ENCODE measurements at places on chromosomes 13 and 19.

GRCh38 chr13:21683034-21683733 lies 12.3 kb downstream of the FGF9 start:
- no peak for DNase-seq
- H3K27me3 ChIP-seq: peaks cover 2% of the 10 kb centered on the region
- no peaks in the 10 kb centered on the region for H3K4me1 ChIP-seq
- no peak overlapping the region for H3K4me3 ChIP-seq
- H3K27ac ChIP-seq: no peak overlapping the region
- peaks cover 7% of the 10 kb centered on the region for H3K36me3 ChIP-seq

- DNase-seq: no peak
- H3K36me3 ChIP-seq: no peaks in the 10 kb centered on the region
- no peaks in the 10 kb centered on the region for H3K27me3 ChIP-seq
- H3K4me3 ChIP-seq: no peak overlapping the region
- peaks cover 10% of the 10 kb centered on the region for H3K4me1 ChIP-seq
Observed at GRCh38 chr13:80249516-80250212, 91.3 kb downstream of the SPRY2 start.

DNA sequence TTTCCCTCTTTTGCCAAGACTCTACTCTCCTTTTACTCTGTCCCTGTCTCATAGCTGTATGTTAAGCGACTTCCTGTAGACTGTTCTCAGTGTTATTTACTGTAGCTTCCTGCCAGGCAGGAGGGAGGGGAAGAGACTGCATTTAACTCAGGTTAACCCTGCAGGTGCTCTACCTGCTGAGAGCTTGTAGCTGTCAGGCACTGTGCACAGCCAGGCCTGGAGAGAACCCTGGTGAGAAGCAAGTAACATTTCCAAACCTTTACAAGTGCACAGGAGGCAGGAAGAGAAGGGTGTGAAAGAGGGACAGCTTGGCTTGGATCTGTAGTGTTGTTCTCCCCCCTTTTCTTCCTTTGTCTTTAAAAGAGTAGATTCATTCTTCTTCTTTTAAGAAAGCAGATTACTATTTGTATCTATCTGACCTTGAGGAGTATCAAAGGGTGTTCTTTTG lies 167.1 kb downstream of the LMO7 start:
- H3K4me1 ChIP-seq: peaks cover 24% of the 10 kb centered on the region
- peaks cover 27% of the 10 kb centered on the region for H3K36me3 ChIP-seq

GRCh38 chr19:13076320-13076719 lies 26.3 kb downstream of the LYL1 start:
- peak overlapping the region; percentile 25 for H3K27ac ChIP-seq
- no peak for DNase-seq
- H3K4me1 ChIP-seq: peaks cover 35% of the 10 kb centered on the region
- H3K36me3 ChIP-seq: peaks cover 12% of the 10 kb centered on the region
- H3K27me3 ChIP-seq: peaks cover 29% of the 10 kb centered on the region

GRCh38 chr13:111289251-111289650 lies 31.2 kb upstream of the TEX29 start:
- no peaks in the 10 kb centered on the region for H3K4me1 ChIP-seq
- H3K4me3 ChIP-seq: no peak overlapping the region
- H3K27me3 ChIP-seq: no peaks in the 10 kb centered on the region
- H3K27ac ChIP-seq: no peak overlapping the region

GRCh38 chr19:48393559-48394330 lies at the start of gene GRIN2D:
TSS of gene GRIN2D (plus strand) at chr19:48393668. CDS start at chr19:48398393, 4,725 bp downstream.
- no peaks in the 10 kb centered on the region for H3K36me3 ChIP-seq
- H3K4me3 ChIP-seq: peak within 1 kb of the TSS; percentile 76
- no peak for DNase-seq
- peak within 1 kb of the TSS; percentile 30 for H3K27ac ChIP-seq
- peaks cover 36% of the 10 kb centered on the region for H3K27me3 ChIP-seq
- H3K4me1 ChIP-seq: peaks cover 50% of the 10 kb centered on the region

DNA sequence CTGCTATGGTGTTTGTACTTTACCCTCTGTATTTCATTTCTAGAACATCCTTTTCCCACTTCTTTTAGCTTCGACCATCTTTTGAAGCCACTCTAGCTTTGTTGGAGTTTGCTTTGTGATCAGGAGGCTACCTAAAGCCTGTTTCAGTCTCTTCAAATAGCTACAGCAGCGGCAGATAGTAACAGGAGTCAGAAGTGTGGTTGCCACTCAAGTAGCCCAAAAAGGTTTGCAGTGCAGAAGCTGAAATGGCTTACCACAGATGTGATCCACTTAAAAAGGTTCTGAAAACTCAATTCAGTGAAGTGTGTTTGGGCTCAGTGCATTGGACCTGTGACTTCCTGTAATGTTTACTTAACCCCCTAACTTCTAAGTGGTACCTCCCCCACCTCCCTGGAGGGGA lies 26.2 kb downstream of the WASF3 start:
- no peak for DNase-seq
- H3K27me3 ChIP-seq: no peaks in the 10 kb centered on the region
- peaks cover 3% of the 10 kb centered on the region for H3K36me3 ChIP-seq
- no peak overlapping the region for H3K4me3 ChIP-seq
- peaks cover 17% of the 10 kb centered on the region for H3K4me1 ChIP-seq
- no peak overlapping the region for H3K27ac ChIP-seq

DNA sequence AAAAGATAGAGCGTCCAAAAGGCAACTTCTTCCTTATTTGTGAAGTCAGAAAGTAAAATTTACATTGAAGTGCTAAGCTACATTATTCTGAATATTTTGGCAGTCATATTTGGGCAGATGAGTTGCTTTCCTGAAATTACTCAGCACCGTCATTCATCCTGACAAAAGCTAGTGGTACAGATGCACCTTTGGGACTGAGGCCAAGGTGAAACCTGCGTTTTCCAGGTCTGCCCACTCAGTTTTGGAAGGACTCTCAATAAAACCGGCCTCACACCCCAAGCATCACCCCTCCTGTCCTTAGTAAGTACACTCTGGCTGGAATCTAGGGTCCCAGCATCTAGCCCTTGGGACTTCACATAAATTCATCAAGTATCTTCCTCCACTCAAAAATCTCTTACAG lies 187.5 kb downstream of the TM9SF2 start:
- no peak overlapping the region for H3K4me3 ChIP-seq
- no peak overlapping the region for H3K27ac ChIP-seq
- H3K36me3 ChIP-seq: no peaks in the 10 kb centered on the region
- peaks cover 14% of the 10 kb centered on the region for H3K4me1 ChIP-seq
- DNase-seq: no peak

GRCh38 chr13:38415233-38415632 lies 65.6 kb downstream of the UFM1 start:
- peaks cover 11% of the 10 kb centered on the region for H3K4me1 ChIP-seq
- no peaks in the 10 kb centered on the region for H3K27me3 ChIP-seq
- DNase-seq: no peak
- H3K27ac ChIP-seq: no peak overlapping the region
- H3K4me3 ChIP-seq: no peak overlapping the region

DNA sequence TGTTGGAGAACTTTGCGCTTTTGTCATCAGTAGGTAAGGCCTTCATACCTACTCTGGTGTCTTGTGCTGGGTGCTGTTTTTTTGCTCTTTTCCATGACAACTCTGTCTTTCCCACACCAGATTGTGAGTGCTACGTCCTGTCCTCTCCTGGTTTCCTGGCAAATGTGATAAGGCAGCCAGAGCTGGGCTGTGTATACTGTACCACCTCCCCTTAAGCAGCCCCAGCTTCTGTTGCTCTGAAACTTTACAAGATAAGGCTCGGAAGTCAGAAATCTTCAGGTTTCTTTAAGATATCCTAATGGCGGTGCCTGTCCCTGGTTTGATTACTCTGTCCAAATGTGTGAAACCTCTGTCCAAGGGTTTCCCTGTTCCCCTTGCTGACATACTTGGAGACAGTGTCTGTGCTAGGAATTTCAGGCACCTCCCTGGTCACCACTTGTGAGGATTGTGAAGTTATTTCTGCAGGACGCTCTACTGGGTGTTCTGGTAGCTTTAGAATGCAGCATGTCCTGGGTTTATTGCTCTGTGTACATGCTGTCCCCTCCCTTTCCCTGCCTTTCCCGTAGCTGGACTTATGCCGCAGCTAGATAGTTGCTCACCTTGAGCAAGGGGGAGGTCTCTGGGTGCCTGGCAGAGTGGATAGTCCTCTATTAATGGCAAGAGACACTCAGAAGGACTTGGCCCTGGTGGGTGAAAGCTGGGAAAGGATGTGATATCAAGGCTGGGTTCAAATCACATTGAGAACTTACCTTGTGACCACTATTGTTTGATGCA lies 7.0 kb downstream of the ZNF749 start:
- H3K27ac ChIP-seq: no peak overlapping the region
- H3K4me3 ChIP-seq: no peak overlapping the region
- peaks cover 57% of the 10 kb centered on the region for H3K36me3 ChIP-seq
- no peak for DNase-seq

DNA sequence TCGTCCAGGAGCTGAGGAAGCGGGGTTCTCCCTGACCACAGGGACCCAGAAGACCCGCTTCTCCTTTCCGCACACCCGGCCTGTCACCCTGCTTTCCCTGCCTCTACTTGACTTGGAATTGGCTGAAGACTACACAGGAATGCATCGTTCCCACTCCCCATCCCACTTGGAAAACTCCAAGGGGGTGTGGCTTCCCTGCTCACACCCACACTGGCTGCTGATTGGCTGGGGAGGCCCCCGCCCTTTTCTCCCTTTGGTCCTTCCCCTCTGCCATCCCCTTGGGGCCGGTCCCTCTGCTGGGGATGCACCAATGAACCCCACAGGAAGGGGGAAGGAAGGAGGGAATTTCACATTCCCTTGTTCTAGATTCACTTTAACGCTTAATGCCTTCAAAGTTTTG lies 18.9 kb downstream of the VASP start:
- no peak for DNase-seq
- H3K27me3 ChIP-seq: peaks cover 23% of the 10 kb centered on the region
- H3K27ac ChIP-seq: no peak overlapping the region
- peaks cover 14% of the 10 kb centered on the region for H3K4me1 ChIP-seq

GRCh38 chr19:4700693-4700970 lies 23.0 kb downstream of the DPP9 start:
- no peak overlapping the region for H3K4me3 ChIP-seq
- DNase-seq: no peak
- no peaks in the 10 kb centered on the region for H3K27me3 ChIP-seq
- no peaks in the 10 kb centered on the region for H3K4me1 ChIP-seq

GRCh38 chr19:50482271-50482855 lies 5.7 kb upstream of the GARIN5A start:
- H3K27me3 ChIP-seq: peaks cover 6% of the 10 kb centered on the region
- H3K36me3 ChIP-seq: peaks cover 26% of the 10 kb centered on the region
- H3K4me1 ChIP-seq: peaks cover 6% of the 10 kb centered on the region

GRCh38 chr19:28493884-28494283 lies 719.1 kb downstream of the UQCRFS1 start:
- no peak overlapping the region for H3K4me3 ChIP-seq
- H3K27ac ChIP-seq: no peak overlapping the region
- no peaks in the 10 kb centered on the region for H3K4me1 ChIP-seq
- H3K36me3 ChIP-seq: no peaks in the 10 kb centered on the region
- H3K27me3 ChIP-seq: no peaks in the 10 kb centered on the region

DNA sequence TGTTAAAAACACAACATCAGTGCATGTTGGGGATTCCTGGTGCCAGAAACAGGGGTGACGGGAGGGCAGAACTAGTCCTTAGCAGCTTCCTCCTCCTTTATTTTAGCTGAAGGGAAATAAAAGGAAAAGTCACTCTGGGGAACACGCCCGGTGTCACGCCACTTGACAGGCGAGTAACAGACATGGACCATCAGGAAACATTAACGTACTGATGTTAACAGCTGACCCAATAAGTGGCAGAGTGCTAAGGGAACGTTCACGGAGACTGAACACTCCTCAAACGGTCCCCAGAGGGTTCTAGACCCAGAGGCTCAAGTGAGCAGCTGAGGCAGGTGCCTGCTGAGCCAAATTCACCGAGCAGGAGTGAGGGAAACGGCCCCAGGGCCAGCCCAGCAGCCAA lies 13.9 kb upstream of the EIF3G start:
- DNase-seq: no peak
- H3K36me3 ChIP-seq: peaks cover 13% of the 10 kb centered on the region
- no peaks in the 10 kb centered on the region for H3K27me3 ChIP-seq
- H3K27ac ChIP-seq: no peak overlapping the region

- no peak for DNase-seq
- H3K36me3 ChIP-seq: no peaks in the 10 kb centered on the region
- H3K27ac ChIP-seq: no peak overlapping the region
Observed at GRCh38 chr19:28297586-28298157, 915.3 kb downstream of the UQCRFS1 start.

- H3K4me3 ChIP-seq: no peak overlapping the region
- no peaks in the 10 kb centered on the region for H3K4me1 ChIP-seq
- no peak for DNase-seq
Observed at GRCh38 chr13:97654236-97654635, 220.3 kb downstream of the RAP2A start.

DNA sequence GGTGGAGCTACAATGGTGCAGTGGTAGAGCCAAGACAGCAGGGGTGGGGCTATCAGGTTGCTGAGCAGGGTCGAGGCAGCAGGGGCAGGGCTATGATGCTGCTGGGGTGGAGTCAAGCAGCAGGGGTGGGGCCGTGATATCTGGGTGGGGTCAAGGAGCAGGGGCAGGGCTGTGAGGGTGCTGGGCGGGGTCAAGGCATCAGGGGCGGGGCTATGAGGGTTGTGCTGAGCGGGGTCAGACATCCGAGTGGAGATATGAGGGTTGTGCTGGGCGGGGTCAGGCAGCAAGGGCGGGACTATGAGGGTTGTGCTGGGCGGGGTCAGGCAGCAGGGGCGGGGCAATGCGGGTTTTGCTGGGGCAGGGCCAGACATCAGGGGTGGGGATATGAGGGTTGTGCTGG lies 14.7 kb downstream of the HCN2 start:
- no peaks in the 10 kb centered on the region for H3K4me1 ChIP-seq
- no peak overlapping the region for H3K27ac ChIP-seq
- DNase-seq: no peak
- H3K4me3 ChIP-seq: no peak overlapping the region
- no peaks in the 10 kb centered on the region for H3K27me3 ChIP-seq

- peaks cover 4% of the 10 kb centered on the region for H3K4me1 ChIP-seq
- DNase-seq: no peak
- H3K36me3 ChIP-seq: peaks cover 5% of the 10 kb centered on the region
- H3K27ac ChIP-seq: no peak overlapping the region
Observed at GRCh38 chr13:110232142-110232541, 74.8 kb downstream of the COL4A1 start.

GRCh38 chr13:74027161-74027779 lies 106.9 kb downstream of the KLF12 start:
- H3K4me3 ChIP-seq: no peak overlapping the region
- no peak for DNase-seq
- H3K36me3 ChIP-seq: peaks cover 7% of the 10 kb centered on the region
- peaks cover 46% of the 10 kb centered on the region for H3K4me1 ChIP-seq

- no peaks in the 10 kb centered on the region for H3K27me3 ChIP-seq
- H3K4me1 ChIP-seq: peaks cover 2% of the 10 kb centered on the region
- H3K36me3 ChIP-seq: no peaks in the 10 kb centered on the region
- DNase-seq: no peak
- H3K4me3 ChIP-seq: no peak overlapping the region
Observed at GRCh38 chr13:113952151-113952982, 21.5 kb downstream of the C13orf46 start.
